ENCODE measurements at places on chromosomes 7 and 10.
A peak's percentile ranks its signal among the peaks of the same experiment; 100 is the strongest.

- no peak for DNase-seq
These were observed 55.5 kb upstream of the ODAD2 start for GRCh38 chr10:28054228-28054860.

GRCh38 chr7:155885167-155886155 is 73.2 kb upstream of the SHH start:
- no peak for DNase-seq

- DNase-seq: no peak
These were observed 66.6 kb downstream of the COBL start for GRCh38 chr7:51249991-51250390.

GRCh38 chr10:71880425-71881306 is 29.6 kb upstream of the PSAP start:
- DNase-seq: no peak

GRCh38 chr7:76048668-76048988 is 722 bp downstream of the MDH2 start:
- peak; percentile 23 for DNase-seq

GRCh38 chr10:986881-987619 is 1.2 kb upstream of the GTPBP4 start:
- no peak for DNase-seq

DNA sequence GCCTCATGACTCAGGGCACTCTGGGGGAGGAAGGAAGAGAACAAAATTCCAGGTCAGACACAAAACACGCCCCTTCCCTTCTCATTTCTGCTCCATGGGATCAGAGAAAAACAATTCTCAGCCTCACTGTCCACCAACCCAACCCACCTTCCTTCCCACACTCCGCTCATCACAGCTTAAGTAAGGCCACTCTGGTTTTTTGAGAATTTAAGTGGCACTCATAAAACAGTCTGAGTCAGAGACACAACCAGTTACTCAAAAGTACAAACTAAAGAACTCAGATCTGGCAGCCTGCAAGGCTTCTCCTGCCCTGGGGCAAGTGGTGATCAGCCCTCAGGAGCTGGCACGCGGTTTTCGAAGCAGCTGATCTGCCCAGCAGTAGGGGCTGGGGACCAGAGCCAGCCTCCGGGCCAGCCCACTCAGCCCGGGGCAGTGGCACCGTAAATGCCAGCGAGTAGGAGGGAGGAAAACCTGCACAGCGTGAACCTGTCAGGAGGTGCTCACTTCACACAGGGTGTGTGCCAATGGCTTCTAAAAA is 39.1 kb upstream of the ABLIM1 start:
- no peak for DNase-seq

- no peak for DNase-seq
These were observed 265.5 kb downstream of the KCNMA1 start for GRCh38 chr10:77371848-77372799.

GRCh38 chr10:13239923-13240322 is 5.7 kb upstream of the UCMA start:
- DNase-seq: no peak

DNA sequence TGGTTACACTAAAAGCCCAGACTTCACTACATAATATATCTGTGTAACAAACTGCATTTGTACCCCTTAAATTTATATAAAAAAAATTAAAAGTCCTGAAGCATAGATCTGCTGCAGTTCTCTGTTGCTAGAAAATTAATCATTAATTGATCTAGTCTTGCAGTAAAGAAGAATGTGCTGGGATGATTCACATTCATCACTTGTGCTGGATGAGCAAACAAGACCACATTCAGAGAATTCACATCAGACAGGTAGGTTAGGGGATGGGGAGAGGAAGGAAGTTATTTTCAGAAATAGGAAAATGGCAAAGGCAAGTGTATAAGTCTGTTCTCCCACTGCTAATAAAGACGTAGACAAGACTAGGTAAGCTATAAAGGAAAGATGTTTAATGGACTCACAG is 1019.0 kb downstream of the KCNMA1 start:
- no peak for DNase-seq

- no peak for DNase-seq
These were observed 1088.9 kb downstream of the KCNMA1 start for GRCh38 chr10:76548716-76549115.

- no peak for DNase-seq
These were observed 110.0 kb upstream of the JCAD start for GRCh38 chr10:30169342-30169741.

DNA sequence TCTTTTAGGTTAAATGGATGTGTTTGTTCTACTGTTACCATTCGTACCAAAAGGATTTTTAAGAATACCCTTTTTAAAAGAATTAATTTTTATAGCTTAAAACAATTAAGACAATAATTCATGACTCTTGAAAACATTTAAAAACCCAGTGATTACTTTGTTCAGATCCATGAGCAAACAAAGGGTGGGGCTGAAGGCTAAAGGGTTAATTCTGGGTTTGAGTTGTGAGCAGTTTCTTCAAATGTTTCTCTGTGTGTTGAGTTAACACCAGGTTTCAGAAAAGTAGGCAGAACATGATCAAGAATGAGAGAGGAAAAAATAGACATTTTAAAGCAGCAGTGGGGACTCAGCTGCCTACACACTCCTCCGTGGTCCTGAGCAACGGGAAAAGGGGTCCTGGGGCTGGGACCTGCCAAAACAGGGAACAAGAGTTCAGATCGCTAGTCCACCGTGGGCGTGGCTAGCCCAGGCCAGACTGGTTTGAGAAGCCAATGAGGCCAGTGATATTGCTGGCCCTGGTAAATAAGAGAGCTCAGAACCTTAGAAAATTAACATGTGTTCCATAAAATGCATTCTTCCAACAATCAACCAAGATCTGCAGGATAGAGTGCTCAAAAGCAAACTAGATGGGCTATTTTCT is 14.9 kb upstream of the EZH2 start:
- no peak for DNase-seq

DNA sequence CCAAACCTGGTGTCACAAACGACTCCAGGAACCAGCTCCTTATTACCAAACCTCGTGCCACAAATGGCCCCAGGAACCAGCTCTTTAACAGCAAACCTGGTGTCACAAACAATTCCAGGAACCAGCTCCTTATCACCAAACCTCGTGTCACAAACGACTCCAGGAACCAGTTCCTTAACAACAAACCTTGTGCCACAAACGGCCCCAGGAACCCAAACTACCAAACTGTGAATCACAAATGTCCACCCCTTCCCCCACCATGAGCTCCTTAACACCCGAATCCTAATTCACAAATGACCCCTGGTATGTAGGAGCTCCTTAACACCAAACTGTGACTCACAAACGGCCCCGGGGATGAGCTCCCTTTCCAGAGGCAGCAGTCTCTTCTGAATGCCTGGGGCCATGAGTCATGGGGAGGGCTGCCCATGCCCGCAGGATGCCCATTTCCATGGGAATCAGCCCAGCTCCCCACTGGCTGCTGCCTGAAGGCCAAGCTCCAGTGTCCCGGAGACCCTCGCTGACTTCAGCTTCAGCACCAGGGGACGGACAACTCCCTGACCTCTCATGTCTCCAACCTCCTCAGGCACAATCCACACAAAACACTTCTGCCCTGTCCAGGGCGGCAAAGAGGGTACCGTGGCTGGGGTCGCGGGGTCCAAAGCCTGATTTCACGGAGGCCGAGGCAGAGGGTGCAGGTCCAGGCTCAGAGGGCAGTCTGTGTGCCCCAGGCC is 213.1 kb downstream of the ELFN1 start:
- DNase-seq: no peak

GRCh38 chr10:8344756-8345155 is 290.3 kb downstream of the GATA3 start:
- no peak for DNase-seq

DNA sequence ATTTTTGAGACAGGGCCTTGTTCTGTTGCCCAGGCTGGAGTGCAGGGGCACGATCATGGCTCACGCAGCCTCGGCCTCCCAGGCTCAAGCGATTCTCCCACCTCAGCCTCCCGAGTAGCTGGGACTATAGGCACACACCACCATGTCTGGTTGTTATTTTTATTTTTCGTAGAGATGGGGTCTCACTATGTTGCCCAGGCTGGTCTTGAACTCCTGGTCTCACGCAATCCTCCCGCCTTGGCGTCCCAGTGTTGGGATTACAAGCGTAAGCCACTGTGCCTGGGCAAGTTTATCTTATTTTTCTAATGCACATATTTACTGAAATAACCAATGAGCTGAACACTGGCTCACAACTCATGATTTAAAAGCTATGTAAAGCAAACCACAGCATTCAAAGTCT is 61.9 kb downstream of the FAM171A1 start:
- no peak for DNase-seq

GRCh38 chr7:151631570-151631952 is 111.9 kb upstream of the RHEB start:
- peak; percentile 15 for DNase-seq

- DNase-seq: peak; percentile 81
These were observed at the start of gene CDK13 for GRCh38 chr7:39949971-39950472. CDK13 (plus strand) TSS chr7:39950256; CDS start chr7:39950642, 386 bp downstream.

DNA sequence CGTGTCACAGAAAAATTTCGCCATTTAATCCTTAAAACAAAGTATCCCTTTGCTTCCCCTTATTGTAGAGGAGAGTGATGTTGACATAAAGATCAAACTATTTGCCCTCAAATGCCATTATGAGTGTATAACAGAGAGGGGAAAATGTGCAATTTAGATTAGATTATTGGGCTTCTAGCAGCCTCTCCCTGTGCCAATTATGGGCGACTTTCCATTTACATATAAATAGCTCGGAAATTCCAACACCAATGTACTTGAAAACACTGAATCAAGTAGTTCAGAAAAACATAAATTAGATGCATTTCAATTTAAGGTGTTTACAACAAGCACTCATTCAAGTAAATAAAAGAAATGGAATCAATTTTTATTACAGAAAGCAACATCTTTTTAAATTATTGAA is 64.6 kb upstream of the LRRN3 start:
- DNase-seq: no peak

- DNase-seq: no peak
These were observed 34.1 kb downstream of the HIF1AN start for GRCh38 chr10:100569687-100570481.

- no peak for DNase-seq
These were observed 69.8 kb upstream of the WAC start for GRCh38 chr10:28463141-28463540.

DNA sequence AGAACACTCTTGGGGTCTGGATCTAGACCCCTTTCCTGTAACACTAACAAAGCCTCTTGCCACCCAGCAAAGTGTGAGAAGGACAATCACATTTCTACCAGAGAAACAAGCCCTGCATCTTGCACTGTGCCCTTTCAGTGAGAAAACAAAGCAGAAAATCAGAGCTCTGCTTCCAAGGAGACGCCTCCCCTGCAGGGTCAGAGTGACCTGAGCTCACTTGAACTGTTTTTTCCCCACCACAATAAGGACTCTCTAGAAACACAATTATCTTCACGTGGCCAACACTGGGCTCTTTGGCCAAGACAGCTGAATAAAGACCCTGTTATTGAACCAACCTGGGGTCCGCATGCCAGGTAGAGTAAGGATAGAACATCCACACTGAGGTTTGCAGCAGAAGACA is 30.1 kb upstream of the PRLHR start:
- DNase-seq: no peak

GRCh38 chr10:109866995-109867635 is 56.2 kb downstream of the XPNPEP1 start:
- DNase-seq: no peak

GRCh38 chr7:23277359-23277989 is 21.7 kb upstream of the MALSU1 start:
- DNase-seq: peak; percentile 51

DNA sequence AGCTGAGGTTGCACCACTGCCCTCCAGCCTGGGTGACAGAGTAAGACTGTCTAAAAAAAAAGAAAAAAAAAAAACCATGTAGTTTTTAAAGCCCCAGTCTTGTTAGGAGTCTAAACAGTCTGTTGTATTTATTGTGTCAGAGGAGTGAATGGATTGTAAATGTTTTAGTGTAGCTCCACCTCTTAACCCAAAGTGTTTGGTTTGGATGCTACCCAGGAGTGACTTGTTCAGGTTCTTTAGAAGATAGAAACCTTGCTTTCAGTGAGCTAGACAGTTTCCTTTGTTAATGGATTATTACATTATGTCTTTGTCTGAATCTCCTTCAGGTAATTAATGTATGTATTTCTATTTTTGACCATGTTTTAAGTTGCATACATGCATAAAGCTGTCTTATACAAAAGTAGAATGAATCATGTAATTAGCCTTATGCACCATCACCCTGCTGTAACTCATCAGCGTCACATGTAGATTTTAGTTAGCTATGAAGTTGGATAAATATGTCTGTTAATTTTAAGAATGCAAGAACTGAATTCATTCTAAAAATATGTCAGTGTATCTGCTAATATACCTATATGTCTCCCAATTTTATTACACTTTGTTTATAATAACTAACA is 97.7 kb downstream of the TAF3 start:
- DNase-seq: no peak

- DNase-seq: no peak
These were observed 400.5 kb upstream of the GRM3 start for GRCh38 chr7:86243171-86243570.

- DNase-seq: no peak
These were observed 523.5 kb upstream of the FOXK1 start for GRCh38 chr7:4158441-4159153.

DNA sequence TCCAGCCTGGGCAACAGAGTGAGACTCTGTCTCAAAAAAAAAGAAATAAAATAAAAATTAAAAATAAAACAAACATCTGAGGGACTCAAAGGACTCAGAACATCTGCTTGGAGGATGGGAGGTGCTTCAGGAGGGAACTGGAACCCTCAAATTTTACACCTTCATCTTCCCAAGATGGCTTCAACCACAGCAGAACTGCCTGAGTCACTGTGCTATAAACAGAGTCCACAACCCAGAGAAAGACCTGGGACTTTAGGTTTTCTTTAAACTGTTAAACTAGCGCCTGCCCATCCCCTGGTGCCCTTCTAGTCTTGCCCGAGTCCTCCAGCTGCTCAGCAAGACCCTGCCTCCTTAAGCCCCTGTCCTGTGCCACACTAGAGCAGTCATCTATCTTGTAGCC is 40.8 kb downstream of the RGS10 start:
- DNase-seq: peak; percentile 27

GRCh38 chr7:143882604-143883078 is 19.3 kb downstream of the TCAF1 start:
- DNase-seq: no peak
